Thymus (tissue), 14 donors: ENCODE measurements at places on chromosomes 1 and 21.

GRCh38 chr1:160363951-160364735, 2.7 kb upstream of the NHLH1 start:
- no peak overlapping the region for H3K27ac ChIP-seq
- no peak overlapping the region for H3K4me3 ChIP-seq
- H3K27me3 ChIP-seq = peaks cover 3% of the 10 kb centered on the region
- DNase-seq = no peak

DNA sequence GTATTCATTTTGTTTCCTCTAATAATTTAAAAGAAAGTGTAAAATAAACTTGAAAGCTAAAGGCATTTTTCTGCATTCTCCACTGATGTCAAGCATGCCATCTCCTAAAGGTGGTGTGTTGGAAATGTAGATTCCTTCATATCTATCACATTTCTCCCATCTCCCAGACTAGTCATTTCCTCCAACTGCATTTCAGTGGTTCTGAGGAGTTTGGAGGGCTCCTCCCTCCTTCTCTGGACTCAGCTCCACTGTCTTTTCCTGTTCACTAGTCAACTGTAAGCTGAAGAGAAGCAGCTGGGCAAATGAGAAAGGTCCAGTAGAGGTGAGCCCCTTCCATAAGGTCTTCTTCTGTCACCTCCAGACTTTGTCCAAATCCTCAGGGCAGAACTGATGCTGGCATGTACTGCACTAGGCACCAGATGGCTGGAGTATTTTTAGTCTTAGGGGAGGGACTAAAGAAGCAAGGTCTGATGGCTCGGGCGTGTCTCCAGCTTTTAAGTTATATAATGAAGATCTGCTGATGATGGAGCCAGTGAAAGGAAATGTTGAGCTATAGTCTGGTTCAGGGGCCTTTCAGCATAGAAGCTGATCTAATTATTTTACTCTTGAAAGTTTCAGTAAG, 186.1 kb downstream of the NTNG1 start:
- H3K4me1 ChIP-seq = no peaks in the 10 kb centered on the region
- H3K27ac ChIP-seq = no peak overlapping the region
- no peak for DNase-seq

DNA sequence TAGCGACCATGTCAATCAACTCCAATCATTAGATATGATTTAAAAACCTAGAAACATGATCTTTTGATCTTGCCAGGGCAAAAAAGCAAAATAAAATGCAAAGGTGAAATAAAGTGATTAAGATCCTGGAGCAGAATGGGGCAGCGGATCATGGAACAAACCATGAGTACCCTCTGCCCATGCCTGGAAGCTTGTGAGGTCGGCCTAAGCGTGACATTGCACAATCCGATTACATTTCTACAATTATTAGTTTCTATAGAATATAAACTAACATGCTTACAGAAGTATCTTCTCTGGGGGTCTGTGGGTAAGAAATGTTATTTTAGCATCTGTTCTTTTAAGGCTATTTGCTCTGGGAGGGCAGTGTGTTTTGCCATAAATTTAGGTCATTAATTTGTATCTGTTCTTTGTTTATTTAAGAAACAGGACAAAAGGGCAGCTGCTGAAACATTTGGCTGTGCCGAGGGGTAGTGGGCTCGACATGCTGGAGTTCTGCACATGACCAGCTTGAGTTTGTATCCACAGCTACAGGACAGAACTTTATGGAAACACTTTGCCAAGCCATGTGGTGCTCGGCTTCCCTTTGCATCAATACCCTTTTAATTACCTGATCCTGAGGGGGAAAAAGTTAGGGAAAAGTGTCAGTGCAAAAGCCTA, 55.9 kb downstream of the ZBTB18 start:
- no peak for DNase-seq
- no peaks in the 10 kb centered on the region for H3K27me3 ChIP-seq

GRCh38 chr1:63662841-63663240, 69.6 kb downstream of the PGM1 start:
- no peak overlapping the region for H3K27ac ChIP-seq
- peaks cover 2% of the 10 kb centered on the region for H3K4me1 ChIP-seq
- no peaks in the 10 kb centered on the region for H3K27me3 ChIP-seq
- DNase-seq = no peak
- no peaks in the 10 kb centered on the region for H3K36me3 ChIP-seq

DNA sequence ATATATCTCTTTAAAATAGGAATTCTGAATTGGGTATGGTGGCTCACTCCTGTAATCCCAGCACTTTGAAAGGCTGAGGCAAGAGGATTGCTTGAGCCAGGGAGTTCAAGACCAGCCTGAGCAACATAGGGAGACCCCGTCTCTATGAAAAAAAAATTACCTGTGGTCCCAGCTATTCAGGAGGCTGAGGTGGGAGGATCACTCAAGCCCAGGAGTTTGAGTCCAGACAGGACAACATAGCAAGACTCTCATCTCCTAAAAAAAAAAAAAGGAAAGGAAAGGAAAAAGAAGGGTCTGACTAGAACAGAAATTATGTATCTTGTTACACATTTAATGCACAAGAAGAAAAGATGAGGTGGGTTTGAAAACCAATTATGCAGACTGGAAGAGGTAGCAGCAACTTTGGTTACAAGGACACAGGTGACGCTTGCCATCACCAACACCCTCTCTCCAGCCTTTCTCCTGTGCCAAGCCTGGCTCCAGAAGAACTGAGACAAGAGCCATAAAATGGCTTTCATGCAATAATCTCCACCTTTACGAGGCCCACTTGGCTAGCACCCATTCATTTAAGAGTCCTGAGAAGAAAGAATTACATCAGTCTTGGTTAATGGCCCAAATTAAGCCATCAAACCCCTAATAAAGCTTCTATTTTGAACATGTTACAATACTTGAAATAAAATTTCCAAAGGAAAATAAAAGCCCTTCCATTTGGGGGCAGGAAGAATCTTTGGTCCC, 4.8 kb upstream of the SELENBP1 start:
- H3K27me3 ChIP-seq = no peaks in the 10 kb centered on the region
- no peak overlapping the region for H3K27ac ChIP-seq
- H3K4me1 ChIP-seq = no peaks in the 10 kb centered on the region

- DNase-seq = no peak
- H3K36me3 ChIP-seq = no peaks in the 10 kb centered on the region
- H3K27me3 ChIP-seq = peaks cover 44% of the 10 kb centered on the region
- no peak overlapping the region for H3K27ac ChIP-seq
- H3K4me1 ChIP-seq = peaks cover 7% of the 10 kb centered on the region
Observed at GRCh38 chr1:157043685-157044084, 1.9 kb downstream of the ARHGEF11 start.

DNA sequence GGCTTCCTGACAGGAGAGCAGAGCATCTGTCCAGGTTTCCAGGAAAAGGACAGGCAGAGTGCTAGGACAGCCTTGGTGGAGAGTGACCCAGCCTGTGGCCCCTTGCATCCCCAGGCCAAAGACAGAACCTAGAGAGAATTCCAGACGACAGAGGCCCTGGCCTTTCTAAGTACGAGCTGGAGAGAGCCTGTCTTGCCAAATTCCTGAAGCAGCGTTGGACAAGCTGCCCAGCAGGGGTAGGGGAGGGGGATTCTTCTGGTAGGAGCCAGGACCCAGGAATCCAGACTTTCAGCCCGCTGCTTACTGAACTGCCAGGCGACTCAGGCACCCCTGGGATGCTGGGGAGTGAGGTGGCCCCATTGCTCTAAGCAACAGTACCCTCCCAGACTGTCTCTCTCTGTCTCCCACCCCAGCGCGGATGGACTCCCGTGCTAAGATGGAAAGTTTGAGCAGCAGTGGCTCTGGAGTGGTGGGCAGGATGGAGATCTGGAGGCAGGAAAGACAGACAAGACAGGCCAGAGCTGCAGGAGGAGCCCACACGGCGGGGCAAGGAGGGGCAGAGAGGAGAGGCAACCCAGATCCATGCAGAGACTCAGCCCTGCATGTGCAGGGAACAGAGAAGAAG, 8.8 kb upstream of the PEAR1 start:
- no peak for DNase-seq
- peaks cover 92% of the 10 kb centered on the region for H3K27me3 ChIP-seq
- no peak overlapping the region for H3K4me3 ChIP-seq
- H3K27ac ChIP-seq = no peak overlapping the region
- no peaks in the 10 kb centered on the region for H3K4me1 ChIP-seq
